ENCODE measurements at places on chromosomes 1 and 21.

GRCh38 chr1:165834881-165835280, 7.5 kb downstream of the UCK2 start:
- DNase-seq = no peak

DNA sequence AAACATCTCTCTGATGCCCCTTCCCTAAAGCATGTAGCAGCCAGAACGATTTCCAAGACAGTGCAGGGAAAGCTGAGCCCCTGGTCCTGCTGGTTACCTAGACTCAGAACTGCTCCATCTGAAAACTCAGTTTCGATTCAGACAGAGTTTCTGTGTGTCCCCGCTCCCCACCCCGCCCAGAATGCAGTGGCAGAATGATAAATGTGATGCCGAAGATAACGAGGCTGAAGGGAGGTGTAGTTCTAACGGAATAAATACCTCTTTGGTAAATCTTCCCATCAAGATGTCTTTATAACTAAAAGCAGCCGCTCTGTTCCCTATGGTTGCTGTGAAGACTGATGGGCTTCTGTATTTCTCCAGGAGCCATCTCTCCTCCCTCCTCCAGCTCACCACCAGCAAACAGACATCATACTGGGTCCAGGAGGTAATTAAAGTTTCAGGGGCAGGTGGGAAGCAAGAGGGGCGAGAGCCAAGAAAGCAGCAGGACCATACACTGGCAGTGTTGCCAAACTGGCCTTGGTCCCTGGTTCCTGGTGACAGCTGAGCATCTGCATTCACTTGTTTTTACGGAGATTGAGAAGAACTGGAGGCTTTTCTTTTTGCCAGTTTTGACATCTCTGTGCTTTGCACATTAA, 76.9 kb downstream of the DDX20 start:
- DNase-seq = no peak

- no peak for DNase-seq
Measured at GRCh38 chr1:36855699-36856494, 178.4 kb downstream of the GRIK3 start.

GRCh38 chr1:48841461-48841860, 64.8 kb upstream of the BEND5 start:
- DNase-seq = peak; percentile 60

GRCh38 chr1:178055093-178055492, 38.8 kb upstream of the RASAL2 start:
- DNase-seq = no peak

DNA sequence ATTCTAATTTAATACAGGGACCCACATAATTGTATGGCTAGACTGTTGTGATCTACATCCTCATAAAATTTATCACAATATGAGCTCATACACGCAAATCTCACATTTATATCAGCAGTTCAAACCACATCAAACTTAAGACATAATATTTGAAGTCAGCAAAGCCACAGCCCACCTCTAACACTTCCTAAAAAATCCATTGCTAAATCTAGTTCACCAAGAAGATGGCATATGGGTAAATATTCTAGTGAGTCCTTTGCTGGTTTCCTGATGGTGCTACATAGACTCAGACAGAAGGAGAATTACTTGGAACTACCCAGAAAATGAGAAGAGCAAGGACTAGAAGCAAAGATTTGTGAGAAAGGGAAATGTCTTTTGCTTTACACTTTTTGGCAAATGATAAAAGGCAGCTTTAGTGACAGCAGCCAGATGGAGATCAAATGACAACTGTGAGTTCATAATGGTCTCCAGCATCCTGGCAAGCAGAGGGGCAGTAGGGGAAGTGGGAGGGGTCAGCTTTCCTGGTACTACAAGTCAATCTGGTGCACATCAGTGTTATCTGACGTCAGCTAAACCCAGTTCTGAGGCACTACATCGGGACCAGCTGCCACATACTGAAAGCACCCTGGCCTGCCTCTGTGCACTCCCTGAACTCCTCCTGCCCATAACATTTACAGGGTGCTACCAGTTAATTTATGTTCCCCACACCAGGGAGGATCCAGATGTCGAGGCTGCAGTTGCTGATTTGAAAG, 10.6 kb upstream of the GADD45A start:
- DNase-seq = no peak

GRCh38 chr1:15192916-15193550, 39.5 kb downstream of the TMEM51 start:
- no peak for DNase-seq

DNA sequence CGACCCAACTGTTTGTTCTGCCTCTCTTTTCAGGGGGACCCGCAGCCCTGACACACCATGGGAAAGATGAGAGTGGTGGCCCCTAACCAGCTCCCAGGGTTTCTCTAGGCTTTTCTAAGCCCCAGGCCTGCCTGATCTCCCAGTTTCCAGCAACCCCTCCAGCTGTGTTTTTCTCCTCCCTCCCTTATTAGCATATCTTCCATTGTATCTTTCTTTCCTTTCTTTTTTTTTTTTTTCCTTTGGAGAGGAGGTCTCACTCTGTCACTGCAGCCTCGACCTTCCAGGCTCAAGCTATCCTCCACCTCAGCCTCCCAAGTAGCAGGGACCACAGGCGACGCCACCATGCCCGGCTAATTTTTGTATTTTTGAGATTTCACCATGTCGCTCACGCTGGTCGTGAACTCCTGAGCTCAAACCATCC, 1.8 kb upstream of the CERS2 start:
- DNase-seq = no peak

GRCh38 chr1:20324704-20325406, 34.2 kb downstream of the VWA5B1 start:
- DNase-seq = no peak

DNA sequence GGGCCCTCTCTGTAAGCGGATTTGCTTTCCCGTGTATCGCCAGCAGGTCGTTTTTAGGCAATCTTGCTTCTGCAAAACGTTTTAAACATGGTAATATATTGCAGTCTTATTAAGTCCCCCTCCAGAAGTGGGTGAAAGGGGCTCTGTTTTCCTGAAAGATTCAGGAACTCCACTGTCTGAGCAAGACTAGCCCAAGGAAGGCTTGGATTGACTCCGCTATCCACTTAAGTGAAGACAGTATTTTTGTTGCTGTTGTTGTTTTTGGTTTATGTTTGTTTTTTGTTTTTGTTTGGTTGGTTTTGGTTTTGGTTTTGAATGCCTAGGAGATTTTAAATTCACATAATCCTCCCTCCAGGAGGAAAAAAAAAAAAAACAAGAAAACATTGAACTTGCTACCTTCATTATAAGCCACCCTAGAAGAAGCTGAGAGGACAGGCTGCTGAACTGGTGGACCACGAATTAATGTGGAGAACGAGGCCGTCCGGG, 29.1 kb upstream of the NFIA start:
- no peak for DNase-seq

- DNase-seq = peak; percentile 59
Measured at GRCh38 chr1:162145280-162145965, 75.9 kb downstream of the NOS1AP start.
